ENCODE measurements at places on chromosomes 1 and 21.

GRCh38 chr1:15834406-15835204, 12.9 kb upstream of the SPEN start:
- DNase-seq: peak; percentile 83

DNA sequence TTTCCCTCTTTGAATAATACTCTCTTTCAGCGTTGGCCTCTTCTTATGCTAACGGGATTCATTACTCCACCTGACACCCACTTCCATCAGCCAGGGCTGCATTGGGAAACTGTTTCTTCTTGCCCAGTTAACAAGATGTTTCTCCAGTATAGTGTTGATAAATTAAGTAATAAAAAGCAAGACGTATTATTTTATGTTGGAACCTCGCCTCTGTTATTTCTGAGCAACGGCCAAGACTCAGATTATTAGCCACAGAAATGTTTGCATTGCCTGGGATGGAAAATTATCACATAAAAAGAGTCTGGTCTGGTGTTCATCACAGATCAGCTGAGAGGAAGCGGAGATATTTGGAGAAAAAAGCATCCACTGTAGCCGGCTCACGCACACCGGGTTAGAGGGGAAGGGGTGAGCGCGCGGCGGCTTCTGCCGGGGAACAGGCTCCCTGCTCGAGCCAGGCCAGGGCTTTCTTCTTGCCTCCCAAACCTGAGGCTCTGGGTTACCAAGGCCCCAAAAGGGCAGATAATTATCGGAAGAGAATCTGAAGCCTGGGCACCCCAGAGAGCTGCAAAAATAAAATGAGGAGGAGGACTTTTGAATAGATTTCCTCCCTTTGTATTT, 189.5 kb downstream of the PRDM16 start:
- DNase-seq: no peak

- DNase-seq: no peak
Observed at GRCh38 chr1:191572479-191572878, 585.8 kb upstream of the RGS18 start.

GRCh38 chr1:115977499-115978258, 1.4 kb downstream of the SLC22A15 start:
- no peak for DNase-seq

GRCh38 chr1:239125893-239126292, 260.5 kb upstream of the CHRM3 start:
- no peak for DNase-seq

GRCh38 chr1:173648880-173649605, 13.9 kb downstream of the TEX50 start:
- DNase-seq: no peak

DNA sequence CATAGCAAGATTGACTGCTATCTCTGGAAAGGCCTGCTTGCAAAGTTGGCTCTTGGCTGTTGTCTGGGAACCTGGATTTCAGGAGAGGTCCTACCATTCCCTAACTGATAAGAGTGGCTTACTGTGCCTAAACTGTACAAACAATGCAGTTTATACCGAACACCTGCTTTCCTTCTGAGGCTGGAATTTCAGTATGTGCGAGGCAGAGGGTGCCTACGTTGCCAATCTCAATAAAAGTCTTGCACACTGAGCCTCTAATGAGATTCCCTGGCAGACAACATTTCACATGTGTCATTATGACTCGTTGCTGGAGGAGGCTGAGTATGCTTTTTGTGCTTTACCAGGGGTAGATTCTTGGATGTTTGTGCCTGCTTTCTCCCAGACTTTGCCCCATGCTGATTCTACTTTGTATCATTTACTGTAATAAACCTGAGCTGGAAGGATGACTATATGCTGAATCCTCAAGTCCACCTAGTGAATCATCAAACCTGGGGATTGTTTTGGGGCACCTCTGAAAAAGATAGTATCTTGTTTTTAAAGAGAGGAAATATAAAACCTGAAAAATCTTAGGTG, 58.9 kb upstream of the GNG4 start:
- no peak for DNase-seq

- no peak for DNase-seq
Observed at GRCh38 chr1:233113009-233113879, 162.8 kb downstream of the NTPCR start.

DNA sequence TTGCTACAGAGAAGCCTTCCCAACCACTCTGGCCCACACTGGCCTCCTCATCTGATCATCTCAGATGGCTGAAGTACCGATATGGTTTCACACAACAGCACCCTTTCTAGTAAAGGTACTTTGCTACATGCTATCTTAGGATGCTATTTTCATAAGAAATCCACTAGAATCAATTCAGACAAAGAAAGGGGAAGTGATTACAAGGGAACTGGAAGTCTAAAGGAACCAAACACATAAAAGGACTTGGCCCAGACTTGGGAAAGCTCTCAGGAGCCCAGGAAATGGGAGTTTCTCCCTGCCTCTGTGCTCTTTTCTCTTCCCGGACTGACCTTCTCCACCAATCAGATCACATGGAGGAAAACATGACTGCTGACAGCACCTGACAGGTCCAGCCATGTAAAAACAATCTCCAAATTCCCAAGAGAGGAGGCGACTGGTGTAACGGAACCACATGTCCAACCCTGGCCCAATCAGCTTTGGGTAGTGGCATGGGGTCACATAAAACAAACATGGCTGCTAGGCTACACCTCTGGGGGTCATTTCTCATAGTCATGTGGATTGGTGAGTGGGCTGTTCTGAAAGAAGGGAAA, 12.7 kb upstream of the FOXE3 start:
- no peak for DNase-seq

DNA sequence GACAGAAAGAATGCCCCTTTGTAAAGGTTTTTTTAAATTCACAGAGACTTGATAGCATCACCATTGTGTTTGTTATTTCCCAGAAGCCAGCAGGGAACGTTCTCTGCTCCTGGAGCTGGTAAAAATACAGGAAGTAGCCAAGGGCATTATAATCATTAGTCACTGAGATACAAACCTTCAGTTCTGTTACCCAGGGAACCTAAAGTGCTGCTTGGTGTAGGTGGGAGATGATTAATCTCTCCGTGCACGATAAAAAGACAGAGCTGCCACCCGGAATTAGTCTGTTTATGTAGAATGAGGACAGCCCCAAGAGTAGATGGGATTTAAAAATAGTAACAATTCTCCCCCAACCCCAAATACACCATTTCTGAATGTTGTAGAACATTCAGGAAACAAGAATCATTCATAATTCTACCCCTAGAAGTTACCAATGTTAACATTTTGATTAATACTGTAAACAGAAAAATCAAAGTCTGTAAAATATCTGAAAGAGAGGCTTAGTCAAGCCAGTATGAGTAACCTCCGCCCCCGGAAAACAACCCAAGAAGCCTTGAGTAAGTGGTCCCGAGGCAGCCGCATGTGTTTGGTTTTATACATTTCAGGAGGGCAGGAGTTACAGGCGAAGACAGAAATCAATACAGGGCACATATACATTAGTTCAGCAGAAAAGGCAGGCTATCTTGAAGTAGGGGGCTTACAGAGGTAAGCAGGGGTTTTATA, 45.3 kb upstream of the CTBS start:
- DNase-seq: no peak

DNA sequence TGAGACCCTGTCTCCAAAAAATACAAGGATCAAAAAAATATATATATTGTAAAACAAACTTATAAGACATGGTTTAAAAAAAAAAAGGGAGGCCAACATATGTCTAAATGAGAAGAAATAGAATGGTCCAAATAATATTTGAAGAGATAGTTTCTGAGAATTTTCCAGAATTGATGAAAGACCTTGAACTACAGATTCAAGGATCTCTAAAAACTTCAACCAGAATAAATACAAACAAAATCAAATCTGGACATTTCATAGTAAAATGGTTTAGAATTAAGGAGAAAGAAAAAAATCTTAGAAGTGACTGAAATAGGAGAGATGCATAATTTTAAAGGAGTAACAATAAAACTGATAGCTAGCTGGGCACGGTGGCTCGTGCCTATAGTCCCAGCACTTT, 45.5 kb upstream of the RCOR3 start:
- no peak for DNase-seq

- no peak for DNase-seq
Observed at GRCh38 chr1:207298186-207298585, 23.3 kb upstream of the CD55 start.

GRCh38 chr1:29243023-29243870, 6.9 kb downstream of the PTPRU start:
- no peak for DNase-seq

- no peak for DNase-seq
Observed at GRCh38 chr1:91520942-91521507, 20.4 kb downstream of the CDC7 start.

GRCh38 chr1:1094981-1095380, 20.9 kb upstream of the RNF223 start:
- DNase-seq: no peak

DNA sequence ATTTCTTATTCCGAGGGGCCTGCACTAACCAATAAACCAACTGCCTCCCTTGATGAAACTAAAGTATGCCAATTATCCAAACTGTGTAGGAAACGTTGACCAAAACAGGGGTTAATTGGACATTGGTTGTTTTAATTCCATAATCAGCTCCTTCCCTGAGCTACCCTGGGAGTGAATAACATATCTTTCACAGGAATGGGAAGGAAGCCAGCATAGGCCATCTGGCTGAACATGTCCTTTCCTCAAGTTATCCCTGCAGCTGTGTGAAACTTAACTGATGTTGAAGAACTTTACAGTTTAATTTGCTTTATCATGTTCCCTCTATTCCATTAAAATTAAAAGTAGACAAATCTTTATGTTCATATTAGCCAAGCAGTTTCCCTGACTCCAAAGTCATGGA, 75.4 kb downstream of the NRIP1 start:
- DNase-seq: no peak

DNA sequence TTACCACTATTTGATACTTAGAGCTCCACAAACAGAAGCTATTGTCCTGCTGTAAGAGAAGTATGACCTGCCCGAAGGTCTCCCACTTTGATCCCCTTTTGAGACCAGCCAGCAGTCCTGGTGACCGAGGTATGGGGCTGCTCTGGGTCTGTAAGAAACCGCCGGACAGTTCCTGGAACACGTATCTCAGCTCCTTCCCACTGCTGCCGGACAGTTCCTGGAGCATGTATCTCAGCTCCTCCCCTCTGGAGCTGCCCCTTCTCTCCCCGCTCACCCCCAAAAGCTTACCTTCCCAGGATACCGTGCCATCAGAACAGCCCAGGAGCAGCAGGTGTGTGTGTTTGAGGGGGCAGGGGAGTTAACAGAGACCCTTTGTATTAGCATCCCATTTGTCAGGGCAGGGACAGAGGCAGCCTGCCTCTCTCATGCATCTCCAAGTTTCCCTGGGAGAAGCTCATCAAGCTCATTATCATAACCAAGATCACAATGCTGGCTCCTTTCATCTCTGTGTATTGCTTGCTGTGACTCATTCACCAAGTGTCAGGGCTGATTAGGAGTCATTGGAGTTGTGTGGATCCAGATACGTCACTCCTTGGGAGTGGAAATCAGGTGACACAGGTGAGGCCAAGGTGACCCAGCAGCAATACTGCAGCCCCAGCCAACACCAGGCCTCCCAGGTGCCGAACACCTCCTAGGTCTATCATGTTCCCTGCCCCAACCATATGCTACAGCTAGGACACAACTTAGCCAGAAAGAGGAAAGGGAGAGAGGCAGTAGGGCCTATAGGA, 25.3 kb downstream of the OPTC start:
- no peak for DNase-seq

- no peak for DNase-seq
Observed at GRCh38 chr1:206847946-206848345, 17.5 kb upstream of the IL20 start.

DNA sequence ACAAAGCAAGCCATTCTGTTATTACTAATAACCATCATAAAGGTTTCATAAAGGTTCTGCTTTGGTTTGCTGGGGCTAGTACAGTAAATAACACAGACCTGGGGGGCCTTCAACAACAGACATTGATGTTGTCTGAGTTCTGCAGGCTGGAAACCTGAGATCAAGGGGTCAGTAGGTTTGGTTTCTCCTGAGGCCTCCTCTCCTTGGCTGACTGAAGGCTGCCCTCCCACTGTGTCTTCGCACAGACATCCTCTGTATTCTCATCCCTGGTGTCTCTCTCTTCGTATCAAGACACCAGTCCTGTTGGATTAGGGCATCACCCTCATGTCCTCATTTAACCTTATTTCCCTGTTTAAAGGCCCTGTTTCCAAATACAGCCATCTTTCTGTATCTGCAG, 37.3 kb downstream of the HUNK start:
- DNase-seq: no peak

Measured in T-helper 1 cell (primary cell).